ENCODE measurements at places on chromosomes 16 and 17. TPM values are rescaled to one million over a fixed set of nuclear protein-coding genes. Genes with fewer than 3 reads are reported as not detected.
A peak's percentile ranks its signal among the peaks of the same experiment; 100 is the strongest.

CFAP97D1 gene
- total RNA-seq = not detected

CCDC200 gene
- not detected for total RNA-seq

TP53TG3B gene
- not detected for total RNA-seq

- DNase-seq = peak; percentile 87
Observed at GRCh38 chr16:50308237-50308965, 42.0 kb downstream of the ADCY7 start.

DNA sequence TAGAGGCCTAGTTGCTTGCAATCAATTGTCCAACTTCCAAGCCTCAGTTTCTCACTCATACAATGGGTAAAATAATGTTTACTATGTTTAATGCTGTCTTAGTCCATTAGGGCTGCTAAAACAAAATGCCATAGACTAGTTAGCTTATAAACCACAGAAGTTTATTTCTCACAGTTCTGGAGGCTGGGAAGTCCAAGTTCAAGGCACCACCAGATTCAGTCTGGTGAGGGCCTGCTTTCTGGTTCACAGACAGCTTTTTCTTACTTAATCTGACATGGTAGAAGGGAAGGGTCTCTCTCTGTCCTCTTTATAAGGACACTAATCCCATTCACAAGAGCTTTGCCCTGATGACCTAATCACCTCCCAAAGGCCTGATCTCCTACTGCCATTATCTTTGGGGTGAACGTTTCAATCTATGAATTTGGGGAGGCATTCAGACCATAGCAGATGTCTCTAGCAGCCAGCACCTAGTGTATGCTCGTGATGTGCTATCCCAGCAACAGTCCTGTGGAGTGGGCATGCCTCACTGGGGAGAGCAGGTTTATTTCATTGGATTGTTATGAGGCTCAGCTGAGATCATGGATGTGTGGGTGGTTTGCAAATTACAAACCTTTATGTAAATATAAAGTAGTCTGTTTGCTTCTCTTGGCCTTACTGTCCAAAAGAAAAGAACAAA, 25.2 kb downstream of the YPEL2 start:
- no peak for DNase-seq
